Lung microvascular endothelial cell (primary cell): ENCODE measurements at places on chromosomes 11 and 22. TPM values are rescaled to one million over a fixed set of nuclear protein-coding genes. Genes with fewer than 3 reads are reported as not detected.

F2 gene
- total RNA-seq, result not detected in 2 replicates

OR51I1 gene
- not detected in 2 replicates for total RNA-seq

DNA sequence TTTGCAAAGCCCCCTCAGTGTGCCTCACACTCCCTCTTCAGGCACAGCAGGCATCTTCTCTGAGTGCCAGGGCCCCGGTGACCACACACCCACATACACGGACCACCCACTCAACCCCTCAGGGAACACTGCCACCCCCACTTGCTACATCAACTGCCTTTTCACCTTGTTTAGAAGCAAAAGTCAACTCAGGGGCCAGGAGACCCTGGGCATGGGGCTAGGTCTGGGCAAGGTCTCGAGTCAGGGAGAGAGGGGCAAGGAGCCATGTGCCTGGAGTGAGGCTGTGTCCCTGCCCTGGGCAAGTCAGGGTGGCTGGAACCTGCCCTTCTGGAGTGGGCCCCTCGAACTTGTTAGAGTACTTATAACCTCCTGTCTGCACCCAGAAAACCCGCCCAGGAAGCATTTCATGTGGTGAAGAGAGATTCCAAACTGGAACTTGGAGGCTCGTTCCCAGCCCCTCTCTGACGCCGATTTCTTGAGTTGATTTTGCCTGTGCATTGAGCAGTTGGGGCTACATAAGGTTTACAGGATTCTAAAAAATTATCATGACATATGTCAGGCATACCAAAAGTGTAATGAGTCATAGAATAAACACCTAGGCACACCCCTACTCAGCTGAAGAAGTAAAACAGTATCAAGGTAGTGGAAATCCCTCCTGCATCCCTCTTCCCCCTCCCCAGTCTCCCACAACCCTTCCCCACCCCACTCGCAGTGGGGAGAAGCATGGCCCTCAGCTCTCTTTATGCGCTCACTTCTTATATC, 74.3 kb downstream of the MYEOV start:
- DNase-seq, result no peak

GRCh38 chr11:28491431-28491830, 383.2 kb downstream of the METTL15 start:
- DNase-seq, result peak; percentile 20
